Caudate nucleus (tissue), 63 donors: ENCODE measurements at places on chromosomes 6 and 20.

DNA sequence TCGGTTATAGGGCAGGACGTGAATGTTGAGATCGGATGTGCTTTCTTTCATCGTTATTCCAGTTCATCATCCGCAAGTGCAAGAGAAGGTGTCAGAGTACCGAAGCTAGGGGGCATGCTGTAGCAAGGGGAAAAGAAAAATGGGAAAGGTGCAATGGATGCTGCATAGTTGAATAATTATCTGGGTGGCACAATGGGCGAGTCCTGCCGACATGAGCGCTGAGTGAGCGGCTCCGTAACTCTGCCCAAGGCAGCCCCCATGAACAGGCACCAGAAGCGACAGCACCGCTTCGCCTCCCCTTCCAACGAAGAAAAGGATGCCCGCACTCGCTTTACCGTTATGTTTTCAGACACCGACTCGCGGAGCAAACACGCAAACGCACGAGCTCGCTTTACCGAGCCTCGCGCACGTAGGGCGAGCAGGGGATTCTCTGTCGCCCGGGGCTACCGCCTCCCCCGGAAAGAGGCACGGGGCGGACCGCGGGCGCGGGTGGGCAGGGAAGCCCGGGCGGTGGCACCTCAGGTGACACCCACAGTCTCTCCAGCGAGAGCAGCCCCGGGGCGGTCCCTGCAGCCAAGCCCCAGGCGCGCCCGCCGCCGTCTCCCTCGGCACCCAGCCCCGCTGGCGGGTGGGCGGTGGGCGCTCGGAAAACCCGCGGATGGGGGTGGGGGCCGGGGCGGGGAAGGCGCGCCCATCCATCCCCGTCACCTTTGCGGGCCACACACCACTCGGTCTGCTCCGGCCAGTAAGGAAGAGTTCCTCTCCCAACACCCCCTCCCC lies 654 bp downstream of the WASF1 start:
- DNase-seq: peak; percentile 40

DNA sequence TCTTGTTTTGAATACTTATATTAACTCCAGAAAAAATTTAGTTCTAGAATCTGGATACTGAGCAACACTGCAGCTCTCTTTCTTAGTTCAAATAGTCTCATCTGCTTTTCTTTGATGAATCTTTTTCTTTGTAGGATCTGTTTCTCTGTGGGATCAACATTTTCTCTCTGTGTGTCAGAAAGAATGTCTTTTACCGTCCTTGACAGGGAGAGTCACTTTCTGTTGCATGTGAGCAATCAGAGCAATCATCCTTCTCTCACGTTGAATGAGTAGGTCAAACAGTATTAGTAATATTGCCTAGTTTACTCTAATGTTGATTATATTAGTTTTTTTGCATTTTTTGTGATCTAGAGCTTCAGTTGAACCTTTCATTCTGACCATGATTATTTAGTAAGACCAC lies 130.9 kb downstream of the TRMT11 start:
- no peak for DNase-seq

DNA sequence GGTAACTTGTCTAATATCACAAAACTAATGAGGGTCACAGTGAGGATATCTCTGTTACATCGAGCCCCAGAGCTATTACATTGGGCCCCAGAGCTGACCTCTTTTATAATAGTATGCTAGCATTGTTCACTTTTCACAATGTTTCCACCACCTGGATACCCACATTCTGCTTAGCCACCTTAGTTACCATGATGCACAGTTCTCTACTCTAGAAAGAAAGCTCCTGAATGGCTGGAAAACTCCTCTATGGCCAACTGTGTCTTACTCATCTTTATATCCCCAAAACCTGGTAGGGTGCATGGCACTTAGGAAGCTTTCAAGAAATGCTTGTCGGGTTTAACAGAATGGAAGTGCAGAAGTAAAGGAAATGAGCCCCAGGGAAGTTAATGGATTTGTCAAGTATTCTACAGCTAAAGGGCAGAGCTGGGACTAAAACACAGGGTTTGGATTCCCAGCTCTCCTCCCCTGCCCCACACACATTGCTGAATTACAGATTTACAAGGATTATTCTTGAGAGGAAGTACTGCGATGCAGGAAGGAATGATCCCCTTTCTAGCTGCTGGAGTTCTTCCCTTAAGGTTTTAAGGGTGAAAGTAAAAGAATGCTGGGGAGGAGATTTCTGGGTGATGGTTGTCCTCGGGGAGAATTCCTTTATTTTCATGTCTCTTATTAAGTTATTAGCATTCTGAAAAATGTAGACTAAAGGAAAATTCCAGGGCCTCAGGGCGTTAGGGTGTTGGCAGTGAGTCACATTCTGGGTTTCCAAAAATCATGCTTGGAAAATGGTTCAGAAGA lies 16.1 kb upstream of the HINT3 start:
- DNase-seq: no peak

GRCh38 chr6:116649129-116649528 lies 19.4 kb downstream of the ZUP1 start:
- no peak for DNase-seq

GRCh38 chr6:30942338-30943060 lies 1.7 kb downstream of the MUCL3 start:
- DNase-seq: no peak

DNA sequence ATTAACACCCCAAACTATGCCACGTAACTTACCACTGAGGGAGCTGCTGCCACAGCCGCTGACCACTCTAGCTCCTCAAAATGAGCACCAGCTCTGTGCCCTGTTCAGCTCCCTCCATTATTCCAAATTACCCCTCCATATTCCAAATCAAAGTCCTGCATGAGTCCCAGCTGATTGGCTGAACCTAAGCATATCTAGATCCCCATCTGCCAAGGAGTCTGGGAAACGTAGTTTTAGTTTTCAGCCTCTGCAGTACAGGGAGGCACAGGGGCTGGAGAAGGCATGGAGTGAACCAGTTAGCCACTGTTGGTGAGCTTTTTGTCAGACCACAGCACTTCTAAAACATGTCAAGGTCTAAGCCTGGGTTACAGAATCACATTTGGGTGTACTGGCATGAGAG lies 15.9 kb downstream of the UNC5CL start:
- DNase-seq: no peak

DNA sequence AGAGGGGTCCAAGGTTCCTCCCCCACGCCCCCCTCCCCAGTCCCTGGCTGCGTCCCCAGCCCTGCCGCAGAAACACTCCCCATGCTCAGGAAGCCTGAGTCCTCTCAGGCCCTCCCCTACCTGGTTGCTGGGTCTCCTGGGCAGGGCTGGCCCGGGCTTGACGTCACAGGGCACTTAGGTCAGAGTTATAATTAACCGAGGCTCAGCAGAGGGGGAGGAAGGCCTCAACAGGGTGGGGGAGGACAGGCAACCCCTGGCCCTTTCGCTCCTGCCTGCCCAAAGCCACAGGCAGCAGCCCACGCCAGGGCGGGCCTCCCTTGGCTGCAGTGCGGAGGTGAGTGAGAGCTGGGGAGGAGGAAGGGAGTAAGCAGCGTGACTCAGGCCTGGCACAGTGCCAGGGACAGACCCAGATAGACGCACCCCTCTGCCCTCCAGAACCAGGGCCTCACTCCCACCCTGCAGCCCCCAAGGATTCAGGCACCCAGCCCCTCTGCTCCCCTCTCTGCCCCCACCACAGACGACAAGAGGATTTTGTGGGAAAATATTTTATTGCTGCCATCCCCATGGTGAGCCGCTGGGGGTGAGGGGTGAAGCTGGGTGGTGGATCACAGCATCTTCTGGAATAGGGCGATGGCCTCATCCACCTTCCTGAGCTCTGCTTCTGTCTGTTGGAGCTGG lies at the start of gene VWA7:
Gene VWA7 (minus strand): TSS at position 340 of the 678 bp plus-strand sequence. CDS start 549 bp downstream, outside the sequence.
- peak; percentile 60 for DNase-seq

- DNase-seq: no peak
Observed at GRCh38 chr20:45051204-45052060, 49.5 kb downstream of the KCNS1 start.

DNA sequence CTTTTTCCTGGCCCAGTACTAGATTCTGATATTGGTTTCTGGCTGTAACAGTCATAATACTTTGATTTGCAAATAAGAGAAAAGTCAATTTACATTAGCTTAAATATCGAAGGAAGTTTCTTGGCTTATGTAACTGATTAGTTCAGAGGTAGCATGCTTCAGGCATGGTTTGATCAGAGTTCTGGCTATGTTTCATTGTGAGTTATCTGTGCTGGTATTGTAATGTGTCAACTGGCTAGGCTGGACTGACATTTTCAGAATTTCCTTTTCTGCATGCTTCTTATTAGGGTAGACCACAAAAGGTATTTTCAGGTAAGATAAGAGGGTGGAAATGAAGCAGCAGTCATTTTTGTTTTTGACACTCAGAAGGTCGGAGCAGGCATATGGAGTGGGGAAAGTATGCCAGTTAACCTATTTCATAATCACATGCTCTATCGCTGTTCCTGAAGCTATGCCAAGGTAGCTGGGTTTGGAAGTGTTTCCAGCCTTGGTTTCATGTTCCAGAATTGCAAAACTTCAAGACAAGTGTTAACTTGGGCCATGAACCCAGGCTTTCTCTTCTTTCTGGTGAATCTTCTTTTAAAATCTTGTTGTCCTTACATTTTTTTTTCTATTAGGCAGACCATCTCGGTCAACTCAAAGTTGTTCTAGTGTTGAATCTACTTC lies 244.9 kb downstream of the DHX35 start:
- DNase-seq: no peak

- DNase-seq: no peak
Observed at GRCh38 chr20:997486-997885, 4.6 kb downstream of the RSPO4 start.

- no peak for DNase-seq
Observed at GRCh38 chr6:170083236-170084051, 207.4 kb downstream of the DLL1 start.

DNA sequence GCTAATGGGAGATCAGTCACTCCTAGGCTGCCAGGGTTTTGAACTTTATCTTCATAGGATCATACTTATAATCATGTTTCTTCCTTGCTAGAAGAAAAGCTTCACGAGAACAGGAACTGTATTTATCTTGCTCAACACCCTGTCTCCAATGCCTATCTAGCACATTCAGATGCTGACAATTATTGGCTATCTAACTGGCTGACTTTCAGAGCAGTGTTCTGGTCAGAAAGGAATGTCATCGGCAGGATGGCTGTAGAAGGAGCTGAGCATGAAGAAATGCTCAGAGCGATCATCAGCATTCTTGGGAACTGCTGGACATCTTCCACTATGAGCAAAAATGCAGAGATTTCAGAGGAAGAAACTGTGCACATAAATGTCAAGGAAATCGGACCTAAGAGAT lies 628.0 kb upstream of the NRSN1 start:
- DNase-seq: no peak

DNA sequence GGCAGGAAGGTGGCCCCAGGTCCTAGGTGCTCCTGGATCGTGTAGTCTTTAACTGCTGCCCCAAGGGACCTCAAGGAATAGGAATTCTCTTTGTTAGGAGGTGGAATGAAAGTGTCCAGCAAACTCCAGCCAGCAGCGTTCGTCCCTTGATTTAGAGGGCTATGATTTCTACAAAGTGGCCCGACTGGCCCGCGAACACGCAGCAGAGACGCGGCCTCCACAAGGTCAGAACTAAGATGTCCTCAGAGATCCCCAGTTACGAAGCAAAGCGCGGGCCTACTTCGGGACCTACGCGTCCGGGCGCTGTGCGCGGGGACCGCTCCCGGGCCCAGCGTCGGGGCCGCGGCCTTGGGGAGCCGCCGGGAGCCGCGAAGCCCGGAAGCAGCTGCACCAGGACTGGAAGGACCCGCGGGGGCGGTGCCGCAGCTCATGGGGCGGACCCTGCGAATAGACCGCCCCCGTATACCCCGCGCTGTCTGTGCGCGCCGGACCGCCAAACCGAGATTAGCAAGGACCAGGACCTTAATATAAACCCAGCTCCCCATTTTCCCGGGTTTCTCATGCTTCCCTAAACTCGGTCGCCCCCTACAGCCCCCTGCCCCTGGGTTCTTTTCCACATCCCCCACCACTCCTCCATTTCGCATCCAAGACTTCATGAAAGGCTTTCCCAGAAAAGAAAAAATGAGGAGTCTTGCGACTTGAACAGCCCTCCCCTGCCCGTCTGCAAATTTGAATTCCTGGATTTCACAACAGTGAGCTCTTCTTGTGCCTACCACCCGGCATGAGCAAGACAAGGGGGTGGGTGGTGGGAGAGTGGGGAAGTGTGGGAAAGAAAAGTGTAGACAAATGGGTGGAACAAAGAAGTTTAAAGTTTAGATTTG lies at the start of gene C6orf47:
Gene C6orf47 (minus strand): TSS at position 398 of the 881 bp plus-strand sequence. CDS start 831 bp downstream, outside the sequence.
- peak; percentile 25 for DNase-seq

GRCh38 chr6:140660295-140660694 lies 1285.8 kb upstream of the CITED2 start:
- DNase-seq: no peak

- DNase-seq: peak; percentile 60
Observed at GRCh38 chr6:166500246-166500645, 86.2 kb downstream of the RAMACL start.

DNA sequence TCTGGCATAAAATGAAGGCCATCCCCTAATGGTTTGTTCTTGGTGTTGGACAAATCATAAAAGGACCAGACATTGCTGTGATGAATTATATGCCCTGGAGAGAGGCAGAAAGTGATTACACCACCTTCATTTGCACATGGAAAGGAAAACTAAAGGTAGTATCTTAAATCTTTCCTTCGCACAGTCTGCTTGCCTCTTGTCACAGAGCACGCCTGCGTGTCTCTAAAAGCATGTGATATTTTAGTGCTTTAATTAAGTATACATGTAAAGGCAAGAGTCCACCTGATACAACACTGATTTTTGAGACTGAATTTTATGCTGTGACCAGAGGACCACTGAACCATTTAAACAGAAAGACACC lies 28.8 kb upstream of the PLAGL1 start:
- no peak for DNase-seq

GRCh38 chr6:170505306-170505705 lies 47.8 kb downstream of the PSMB1 start:
- DNase-seq: no peak

GRCh38 chr6:44966449-44967092 lies 361.6 kb upstream of the RUNX2 start:
- DNase-seq: no peak

- no peak for DNase-seq
Observed at GRCh38 chr6:159042003-159042825, 2.6 kb downstream of the TAGAP start.

DNA sequence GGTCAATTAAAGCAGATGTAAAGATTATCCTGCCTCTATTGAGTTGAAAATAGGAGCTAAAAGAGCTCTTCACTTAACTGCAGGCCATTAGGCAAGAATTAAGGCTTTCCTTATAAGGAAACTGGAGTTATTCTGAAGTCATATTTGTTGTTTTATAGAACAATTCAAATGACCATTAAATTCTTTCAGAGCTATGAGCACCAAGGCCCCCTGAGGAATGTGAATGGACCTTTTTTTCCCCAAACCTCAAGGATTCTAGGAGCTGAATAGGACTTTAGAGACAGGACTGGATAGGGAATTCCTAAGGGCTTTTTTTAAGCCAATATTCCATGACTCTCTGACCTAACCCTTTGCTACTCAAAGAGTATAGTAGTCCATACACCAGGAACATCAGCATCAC lies 565.7 kb upstream of the BTBD3 start:
- no peak for DNase-seq

- no peak for DNase-seq
Observed at GRCh38 chr6:161103475-161103874, 111.9 kb downstream of the MAP3K4 start.
